Effector CD4-positive, alpha-beta T cell (primary cell): ENCODE measurements at places on chromosomes 3 and 15.

GRCh38 chr3:98986073-98986472 is 84.6 kb upstream of the DCBLD2 start:
- no peak for DNase-seq

DNA sequence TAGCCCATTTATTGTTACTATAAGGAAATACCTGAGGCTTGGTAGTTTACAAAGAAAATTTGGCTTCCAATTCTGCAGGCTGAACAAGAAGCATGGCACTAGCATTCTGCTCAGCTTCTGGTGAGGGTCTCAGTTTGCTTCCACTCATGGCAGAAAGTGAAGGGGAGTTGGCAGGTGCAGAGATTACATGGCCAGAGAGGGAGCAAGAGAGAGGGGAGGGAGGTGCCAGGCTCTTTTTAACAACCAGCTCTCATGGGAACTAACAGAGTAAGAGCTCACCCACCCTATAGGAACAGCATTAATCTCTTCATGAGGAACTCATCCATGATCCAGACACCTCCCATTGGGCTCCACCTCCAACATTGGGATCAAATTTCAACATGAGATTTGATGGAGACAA is 437.9 kb downstream of the CHL1 start:
- DNase-seq: no peak

GRCh38 chr3:43913036-43913948 is 222.6 kb downstream of the ABHD5 start:
- no peak for DNase-seq

DNA sequence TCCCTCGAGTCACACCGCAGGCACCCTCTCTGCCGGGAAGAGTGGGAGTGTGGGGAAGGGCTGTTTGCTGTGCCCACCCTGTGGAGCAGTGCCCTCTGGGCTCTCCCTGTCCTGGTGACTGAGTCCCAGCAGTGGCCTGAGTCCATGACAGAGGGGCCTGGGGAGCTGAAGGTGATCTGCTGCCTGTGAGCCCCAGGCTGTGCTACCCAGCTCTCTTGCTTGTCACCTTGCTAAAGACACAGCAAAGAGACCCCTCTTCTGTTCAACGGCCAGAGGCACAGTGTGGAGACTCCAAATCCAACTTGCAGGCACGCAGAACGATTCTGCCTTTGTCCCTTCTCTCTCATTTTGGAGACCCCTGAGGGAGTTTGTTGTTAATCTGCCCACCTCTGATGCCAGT is 232.6 kb downstream of the OPA1 start:
- no peak for DNase-seq

DNA sequence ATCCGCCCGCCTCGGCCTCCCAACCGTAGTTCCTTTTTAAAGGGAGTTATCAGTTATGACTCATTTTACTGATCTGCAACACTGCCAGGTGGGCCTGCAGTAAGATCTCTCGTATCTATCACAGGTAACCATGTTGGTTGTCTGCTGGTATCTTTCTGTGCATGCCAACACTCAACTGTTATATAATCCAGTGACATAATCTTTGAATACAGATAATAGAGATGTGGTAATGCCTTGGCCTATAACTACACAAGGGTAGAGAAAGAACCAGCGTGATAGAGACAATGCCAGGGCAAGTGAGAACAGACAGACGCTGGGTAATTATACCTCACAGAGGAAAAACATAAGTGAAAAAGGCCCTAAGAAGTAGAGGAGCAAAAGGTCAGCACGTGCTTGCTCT is 11.0 kb upstream of the ARPP19 start:
- no peak for DNase-seq

GRCh38 chr3:119160815-119161214 is 12.6 kb upstream of the UPK1B start:
- no peak for DNase-seq
